ENCODE measurements at places on chromosomes 16 and 17. TPM values are rescaled to one million over a fixed set of nuclear protein-coding genes. Genes with fewer than 3 reads are reported as not detected.

The GPRC5C gene
- 10.0 TPM for total RNA-seq

The DEXI gene
- 8.1 TPM for total RNA-seq

The ZFP3 gene
- total RNA-seq = 9.8 TPM

The NACA2 gene
- not detected for total RNA-seq

The FBXW10B gene
- total RNA-seq = 1.1 TPM

The TNFSF13 gene
- total RNA-seq = 0.31 TPM

The KRTAP1-1 gene
- not detected for total RNA-seq

The EFNB3 gene
- total RNA-seq = 13.7 TPM

The SDR42E1 gene
- total RNA-seq = not detected

The C17orf50 gene
- not detected for total RNA-seq
